ENCODE measurements at places on chromosomes 1 and 21. TPM values are rescaled to one million over a fixed set of nuclear protein-coding genes. Genes with fewer than 3 reads are reported as not detected.

Gene JTB
- 74.2 TPM for total RNA-seq

Gene PDZK1IP1
- total RNA-seq, result not detected

Gene RPL22
- 516 TPM for total RNA-seq

Gene FCRL4
- not detected for total RNA-seq

DNA sequence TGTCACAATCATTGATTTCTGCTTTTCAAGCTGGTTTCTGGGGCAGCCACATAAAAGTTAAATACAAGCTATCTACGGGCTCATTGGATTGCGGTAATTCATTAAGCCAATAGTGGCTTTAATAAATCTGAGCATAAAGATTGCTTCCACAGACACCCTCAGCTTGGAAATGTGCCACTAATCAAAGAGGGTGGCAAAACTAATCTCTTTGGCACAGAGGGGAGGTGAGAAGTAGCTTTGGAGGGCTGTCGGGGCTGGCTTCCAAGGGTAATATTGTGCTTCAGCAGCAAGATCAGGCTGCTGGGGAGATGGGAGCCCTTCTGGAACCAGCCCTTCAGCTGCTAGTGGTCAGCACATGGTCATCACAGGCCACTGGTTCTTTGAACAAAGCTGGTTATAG is 21.2 kb upstream of the KAZN start:
- no peak for DNase-seq

- no peak for DNase-seq
Observed at GRCh38 chr1:9822897-9823692, 670 bp downstream of the CLSTN1 start.

DNA sequence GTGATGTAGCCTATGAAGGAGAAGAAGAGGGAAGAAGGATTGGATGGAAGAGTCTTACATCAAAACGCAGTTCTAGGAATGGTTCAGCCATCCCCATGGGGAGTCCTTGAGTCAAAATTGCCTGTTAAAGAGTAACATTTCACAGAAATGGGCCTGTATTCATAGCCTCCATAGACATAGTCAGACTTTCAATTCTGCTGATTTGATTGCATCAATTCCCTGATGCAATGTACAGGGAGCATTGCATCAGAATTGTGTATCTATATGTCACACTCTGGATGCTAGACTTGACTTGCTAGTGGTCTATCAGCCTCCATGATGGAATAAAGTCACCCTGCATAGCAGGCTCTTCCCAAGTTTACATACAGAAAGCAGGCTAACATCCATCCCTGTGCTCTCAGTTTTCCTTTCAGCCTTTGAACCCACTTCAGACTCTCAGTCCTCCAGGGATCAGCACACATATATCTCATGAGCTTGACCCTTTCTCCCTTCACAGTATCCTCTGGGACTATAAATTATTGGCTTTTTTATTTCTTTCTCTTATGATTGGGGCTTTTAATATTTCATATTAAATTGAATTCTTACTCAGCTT is 1111.7 kb upstream of the B3GALT2 start:
- no peak for DNase-seq

DNA sequence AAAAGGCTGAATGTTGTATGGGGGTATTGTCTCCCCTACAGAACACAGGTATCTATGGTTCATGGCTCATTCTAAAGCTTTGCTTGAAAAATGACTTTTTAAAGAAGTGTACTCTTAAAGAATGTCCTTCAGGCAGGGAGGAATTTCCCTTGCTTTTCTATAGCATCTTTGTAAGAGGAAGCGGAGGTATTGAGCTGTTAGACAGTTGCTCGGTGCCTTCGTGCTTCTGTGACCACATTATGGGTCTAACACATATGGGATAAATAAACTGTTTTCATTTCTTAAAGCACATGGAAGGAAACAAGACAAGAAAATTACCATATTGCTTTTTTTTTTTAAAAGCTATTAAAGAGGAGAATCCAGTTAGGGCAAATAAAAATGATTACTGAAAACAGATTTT is 182.9 kb downstream of the NTNG1 start:
- no peak for DNase-seq

DNA sequence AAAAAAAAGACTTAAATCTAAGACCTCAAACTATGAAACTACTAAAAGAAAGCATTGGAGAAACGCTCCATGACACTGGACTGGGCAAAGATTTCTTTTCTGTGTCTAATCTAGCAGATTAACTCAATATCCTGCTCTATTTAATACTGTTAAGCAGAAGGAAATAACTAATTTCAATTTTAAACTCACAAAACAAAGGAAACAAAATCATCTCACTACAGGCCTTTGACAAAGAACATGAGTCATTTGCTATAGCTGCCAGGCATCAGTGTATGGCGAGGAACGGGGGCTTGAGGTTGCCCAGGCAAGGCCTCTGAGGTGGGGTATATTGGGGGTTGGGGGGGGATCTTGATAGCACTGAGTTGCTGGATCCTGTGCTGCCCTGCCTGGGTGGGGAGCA is 20.9 kb downstream of the SZT2 start:
- no peak for DNase-seq

- no peak for DNase-seq
Observed at GRCh38 chr21:29305068-29305467, 6.3 kb downstream of the BACH1 start.

GRCh38 chr1:220219865-220220698 is 52.2 kb downstream of the RAB3GAP2 start:
- no peak for DNase-seq

- no peak for DNase-seq
Observed at GRCh38 chr1:208054485-208054884, 143.6 kb upstream of the CD34 start.

GRCh38 chr1:107691540-107691939 is 273.4 kb downstream of the VAV3 start:
- no peak for DNase-seq

DNA sequence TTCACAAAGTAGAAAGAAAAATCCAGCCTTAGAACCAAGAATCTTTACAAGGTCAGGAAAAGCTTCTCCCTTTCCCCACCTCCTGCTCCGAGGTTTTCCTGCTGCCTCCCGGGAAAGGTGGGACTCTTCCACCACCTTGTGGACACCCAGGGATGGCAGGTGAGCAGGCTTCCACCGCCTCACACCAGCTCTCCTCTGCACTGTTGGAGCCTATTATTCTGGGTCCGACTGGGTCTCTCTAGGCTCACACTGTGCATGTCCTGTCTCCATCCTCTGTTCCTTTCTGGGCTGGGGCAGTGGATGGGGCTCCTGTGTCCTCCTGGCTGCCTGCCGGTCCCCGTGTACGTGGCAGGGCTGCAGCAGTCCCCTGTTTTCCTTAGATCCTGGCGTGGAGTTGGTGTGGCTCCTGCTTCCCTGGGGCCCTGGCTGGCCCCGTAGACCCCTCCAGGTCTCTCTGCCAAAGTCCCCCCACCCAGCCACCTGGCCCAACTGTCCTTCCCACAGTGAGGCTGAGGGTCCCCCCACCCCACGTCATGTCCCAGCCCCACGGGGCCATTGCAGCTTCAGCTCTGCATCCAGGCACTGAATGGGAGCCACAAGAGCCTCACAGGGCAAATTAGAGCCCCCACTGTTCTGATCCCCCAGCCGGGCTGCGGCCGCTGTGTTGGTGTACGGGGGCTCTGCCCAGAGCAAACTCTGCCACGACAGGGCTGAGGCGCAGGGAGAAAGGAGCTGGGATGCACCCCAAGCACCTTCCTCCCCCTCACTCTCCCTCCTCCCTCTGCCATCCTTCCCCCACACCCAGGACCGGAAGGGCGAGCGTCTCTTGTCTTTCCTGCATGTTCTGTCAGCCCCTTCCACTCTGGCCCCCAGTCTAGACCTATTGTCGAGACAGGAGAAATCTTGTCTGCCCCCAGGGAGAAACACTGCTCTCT is 3.3 kb upstream of the SLC45A1 start:
- DNase-seq, result peak; percentile 68

GRCh38 chr1:117447661-117448060 is 80.4 kb downstream of the MAN1A2 start:
- no peak for DNase-seq

DNA sequence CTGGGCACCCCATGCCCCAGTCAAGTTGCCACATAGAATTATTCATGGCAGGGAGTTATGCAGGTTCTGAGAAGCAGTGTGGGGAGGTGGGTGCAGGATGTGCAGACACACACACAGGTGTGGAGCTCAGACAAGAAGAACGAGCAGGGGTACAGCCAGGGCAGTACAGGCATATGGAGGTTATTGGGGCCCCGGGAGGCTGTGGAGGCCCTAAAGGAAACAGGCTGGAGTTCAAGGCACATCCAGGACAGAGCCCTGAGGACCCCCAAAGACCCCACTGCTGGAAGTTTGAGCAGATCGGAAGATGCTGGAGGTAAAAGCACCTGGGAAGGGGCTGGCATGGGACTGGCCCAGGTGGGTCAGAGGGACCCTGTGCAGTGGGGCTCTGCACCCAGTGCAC is 171.3 kb downstream of the PSMG1 start:
- DNase-seq, result no peak

- DNase-seq, result no peak
Observed at GRCh38 chr1:220217383-220217988, 54.8 kb downstream of the RAB3GAP2 start.

DNA sequence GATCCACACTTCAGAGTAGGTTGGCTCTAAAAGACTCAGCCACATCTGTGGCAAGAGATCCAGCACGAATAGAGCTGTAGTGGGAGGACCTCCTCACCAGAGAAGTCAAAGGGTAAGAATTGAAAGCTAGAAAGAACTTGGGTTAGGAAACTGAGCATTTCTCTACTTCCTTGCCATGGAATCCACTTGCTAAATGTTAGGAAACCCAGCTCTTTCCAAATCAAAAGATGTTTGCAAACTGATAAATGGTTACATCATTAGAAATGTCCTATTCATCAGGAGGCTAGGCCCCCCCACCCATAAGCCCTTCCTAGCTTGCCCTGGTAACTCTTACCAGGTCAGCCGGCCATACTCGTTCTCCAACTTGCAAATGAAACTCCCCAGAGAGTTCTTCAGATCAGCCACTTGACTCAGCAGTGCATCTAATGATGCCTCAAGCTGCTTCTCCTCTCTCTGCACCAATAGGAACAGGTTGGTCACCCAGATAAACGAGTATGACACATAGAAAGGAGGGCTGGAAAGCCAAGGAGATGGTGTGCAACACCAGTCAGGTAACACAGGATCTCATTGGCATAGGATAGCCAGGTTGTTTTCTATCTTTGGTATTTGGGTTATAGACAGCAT is 1.5 kb downstream of the MED8 start:
- DNase-seq, result no peak

- DNase-seq, result no peak
Observed at GRCh38 chr21:42353623-42354022, 2.8 kb upstream of the TFF2 start.

All from neural crest cell (in vitro differentiated cells).